ENCODE measurements at places on chromosomes 7 and 10.
A peak's percentile ranks its signal among the peaks of the same experiment; 100 is the strongest.

DNA sequence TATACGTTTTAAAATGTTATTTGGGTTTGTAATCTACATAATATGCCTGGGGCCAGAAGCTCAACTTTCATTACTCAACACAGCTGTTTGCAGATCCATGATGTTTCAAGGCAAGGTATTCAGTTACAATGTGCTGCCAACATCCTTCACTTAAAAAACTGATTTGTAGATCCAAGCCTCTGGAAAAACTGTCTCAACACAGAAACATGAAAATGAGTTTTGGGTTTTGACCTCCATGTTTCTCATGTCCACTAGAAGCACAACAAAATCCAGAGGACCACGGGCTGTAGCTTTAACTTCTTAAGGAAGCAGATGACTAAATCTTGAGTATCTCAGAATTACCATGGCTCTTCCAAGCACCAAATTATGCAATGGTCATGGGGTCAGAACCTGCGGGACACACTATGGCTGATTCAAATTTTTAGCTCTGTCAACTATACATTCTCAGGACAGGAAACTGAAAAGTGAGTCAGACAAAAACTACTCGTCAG, 247.1 kb upstream of the GRB10 start:
- DNase-seq: peak; percentile 90

DNA sequence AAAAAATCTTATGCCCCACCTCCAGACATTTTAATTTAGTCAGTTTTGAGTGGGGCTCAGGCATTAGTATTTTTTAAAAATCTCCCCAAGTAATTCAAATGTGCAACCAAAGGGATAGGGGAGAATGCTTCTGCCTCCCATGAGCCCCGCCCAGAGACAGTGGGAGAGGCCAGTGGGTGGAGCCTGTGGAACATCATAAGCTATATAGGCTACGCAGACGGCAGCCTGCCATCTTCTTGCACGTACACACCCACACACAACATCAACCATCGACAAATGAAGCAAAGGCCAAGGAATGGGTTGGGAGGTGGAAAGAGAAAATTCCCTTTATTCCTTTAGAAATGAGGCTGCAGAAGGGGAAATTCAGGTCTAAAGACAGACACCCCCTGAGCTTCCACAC, 25.2 kb downstream of the CREB3L2 start:
- DNase-seq: no peak

- DNase-seq: no peak
Observed at GRCh38 chr7:28301148-28301641, 111.1 kb upstream of the CREB5 start.

DNA sequence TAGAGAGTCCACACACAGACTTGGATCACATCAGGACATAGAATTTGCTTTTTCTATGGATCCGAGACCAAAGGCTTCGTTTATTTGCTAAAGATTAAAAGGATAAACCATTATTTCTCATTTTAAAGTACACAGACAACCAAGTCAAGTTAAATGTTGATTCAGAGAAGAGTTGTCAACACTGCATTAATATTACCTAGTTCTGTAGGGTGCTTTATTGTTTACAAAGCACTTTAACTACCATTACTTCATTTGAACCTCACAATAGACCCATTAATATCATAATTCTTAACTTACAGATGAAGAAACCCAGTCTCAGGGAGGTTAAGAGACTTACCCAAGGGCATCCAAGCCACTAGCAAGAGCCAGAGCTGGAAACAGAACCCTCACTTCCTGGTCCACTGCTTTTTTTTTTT, 43.2 kb upstream of the GSAP start:
- no peak for DNase-seq

DNA sequence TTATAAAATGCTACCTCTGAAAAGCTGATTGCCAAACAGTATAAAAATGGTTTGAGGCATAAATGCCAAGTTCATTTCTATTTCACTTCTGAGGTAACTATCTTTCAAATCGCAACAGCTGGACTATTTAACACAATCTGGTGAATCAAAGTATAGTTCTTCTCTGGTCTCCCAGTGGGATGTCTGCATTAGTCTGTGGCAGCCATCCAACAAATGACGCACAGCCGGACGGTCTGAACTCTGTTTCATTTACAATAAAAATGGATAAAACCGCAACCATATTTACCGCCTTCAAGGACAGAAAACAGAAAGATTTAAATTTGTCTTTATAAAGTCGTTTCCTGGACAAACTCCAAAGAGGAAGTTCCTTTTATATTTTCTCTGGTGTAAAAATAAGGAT, 41.9 kb downstream of the ENO4 start:
- DNase-seq: peak; percentile 69

GRCh38 chr10:80122746-80123145, 9.8 kb upstream of the PLAC9 start:
- no peak for DNase-seq

- DNase-seq: no peak
Observed at GRCh38 chr7:103343758-103344452, 662 bp downstream of the DNAJC2 start.

DNA sequence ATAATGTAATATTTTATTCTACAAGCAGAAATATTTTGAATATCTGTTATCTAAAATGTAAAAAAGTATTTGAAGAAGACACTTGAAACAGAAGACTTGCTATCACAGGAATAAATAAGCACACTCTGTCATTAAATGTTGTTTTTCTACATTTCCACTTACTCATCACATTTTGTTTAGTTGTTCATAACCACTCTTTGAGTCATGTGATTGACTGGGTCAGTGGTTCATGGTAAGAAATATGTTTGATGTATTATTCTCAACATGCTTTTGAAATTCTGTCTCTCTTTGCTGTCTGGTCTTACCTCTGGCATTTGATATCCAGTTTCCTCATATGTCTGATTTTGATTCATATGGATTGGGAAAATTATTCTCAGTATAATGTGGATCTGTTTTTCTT, 171.8 kb downstream of the SUGCT start:
- DNase-seq: no peak

GRCh38 chr7:152579070-152579469, 96.9 kb downstream of the XRCC2 start:
- DNase-seq: no peak

GRCh38 chr10:8416192-8416701, 361.8 kb downstream of the GATA3 start:
- no peak for DNase-seq

DNA sequence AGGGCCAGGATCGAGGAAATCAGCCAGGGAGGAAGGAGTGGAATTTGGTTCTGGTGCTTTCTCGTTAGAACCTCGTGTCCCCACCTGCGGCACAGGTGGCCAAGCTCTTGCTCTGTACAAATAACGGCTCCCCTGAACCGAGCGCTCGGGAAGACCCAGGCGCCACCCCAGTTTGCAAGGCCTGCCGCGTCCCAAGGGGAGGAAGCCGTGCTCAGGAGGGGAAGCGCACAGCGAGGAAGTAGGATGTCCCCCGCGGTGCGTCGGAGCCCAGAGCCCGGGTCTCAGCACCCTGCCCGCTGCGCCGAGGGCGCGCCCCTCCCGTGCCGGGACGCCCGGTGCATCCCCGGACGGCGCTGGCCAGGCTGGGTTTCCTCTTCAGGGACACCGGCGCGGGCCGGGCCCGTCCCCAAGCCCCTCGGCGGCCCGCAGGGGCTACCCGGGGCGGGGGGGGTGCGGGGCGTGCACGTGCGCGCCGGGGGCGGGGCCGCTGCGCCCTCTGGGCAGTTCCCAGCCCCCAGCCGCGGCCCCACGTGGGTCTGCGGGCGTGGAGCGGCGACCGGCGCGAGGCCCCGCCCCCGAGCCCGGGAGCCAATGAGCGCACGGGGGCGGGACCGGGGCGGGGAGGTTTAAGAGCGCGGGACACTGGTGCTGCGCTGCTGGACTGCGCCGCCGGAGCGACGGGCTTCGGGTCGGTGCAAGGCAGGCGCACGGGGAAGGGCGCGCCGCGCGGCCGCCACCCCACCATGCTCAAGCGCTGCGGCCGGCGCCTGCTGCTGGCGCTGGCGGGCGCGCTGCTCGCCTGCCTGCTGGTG, at the start of gene LFNG:
LFNG (plus strand) TSS at position 656 of the 812 bp plus-strand sequence; CDS start at position 744, 88 bp downstream.
- peak; percentile 53 for DNase-seq

DNA sequence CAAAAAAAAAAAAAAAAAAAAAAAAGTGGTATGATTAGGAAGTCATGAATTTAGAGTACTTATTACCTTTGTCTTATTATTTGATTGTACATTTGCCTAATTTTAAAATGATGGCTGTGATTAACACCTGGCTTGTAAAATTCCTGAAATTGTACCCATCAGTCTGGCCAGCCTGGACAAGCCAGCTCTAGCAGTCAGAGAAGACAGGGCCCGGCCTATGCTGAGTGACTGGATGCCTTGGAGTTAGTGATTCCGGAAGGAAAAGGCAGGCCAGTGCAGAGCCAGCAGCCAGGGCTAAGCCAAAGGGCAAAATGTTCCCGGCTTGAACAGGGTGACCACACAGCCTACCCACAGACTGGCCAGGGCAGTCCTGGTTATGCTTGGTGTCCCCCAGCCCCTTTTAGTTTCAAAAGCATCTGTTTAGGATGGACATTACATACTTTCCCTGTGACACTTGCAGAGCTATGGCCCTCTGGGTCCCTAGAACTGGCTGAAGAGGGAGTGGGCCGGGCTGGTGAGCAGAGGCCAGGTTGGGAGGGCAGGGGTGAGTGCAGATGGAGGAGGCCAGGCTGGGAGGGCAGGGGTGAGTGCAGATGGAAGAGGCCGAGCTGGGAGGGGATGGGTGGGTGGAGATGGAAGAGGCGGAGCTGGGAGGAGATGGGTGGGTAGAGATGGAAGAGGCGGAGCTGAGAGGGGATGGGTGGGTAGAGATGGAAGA, 61.7 kb downstream of the PROSER2 start:
- no peak for DNase-seq

- no peak for DNase-seq
Observed at GRCh38 chr7:14260011-14260410, 270.5 kb upstream of the ETV1 start.
